ENCODE measurements at places on chromosomes 4 and X.

- DNase-seq = no peak
Observed at GRCh38 chrX:122501652-122502051, 682.4 kb upstream of the GRIA3 start.

GRCh38 chr4:1360423-1361283 is 13.6 kb downstream of the UVSSA start:
- no peak for DNase-seq

- no peak for DNase-seq
Observed at GRCh38 chr4:7772711-7773385, 166.8 kb downstream of the AFAP1 start.

DNA sequence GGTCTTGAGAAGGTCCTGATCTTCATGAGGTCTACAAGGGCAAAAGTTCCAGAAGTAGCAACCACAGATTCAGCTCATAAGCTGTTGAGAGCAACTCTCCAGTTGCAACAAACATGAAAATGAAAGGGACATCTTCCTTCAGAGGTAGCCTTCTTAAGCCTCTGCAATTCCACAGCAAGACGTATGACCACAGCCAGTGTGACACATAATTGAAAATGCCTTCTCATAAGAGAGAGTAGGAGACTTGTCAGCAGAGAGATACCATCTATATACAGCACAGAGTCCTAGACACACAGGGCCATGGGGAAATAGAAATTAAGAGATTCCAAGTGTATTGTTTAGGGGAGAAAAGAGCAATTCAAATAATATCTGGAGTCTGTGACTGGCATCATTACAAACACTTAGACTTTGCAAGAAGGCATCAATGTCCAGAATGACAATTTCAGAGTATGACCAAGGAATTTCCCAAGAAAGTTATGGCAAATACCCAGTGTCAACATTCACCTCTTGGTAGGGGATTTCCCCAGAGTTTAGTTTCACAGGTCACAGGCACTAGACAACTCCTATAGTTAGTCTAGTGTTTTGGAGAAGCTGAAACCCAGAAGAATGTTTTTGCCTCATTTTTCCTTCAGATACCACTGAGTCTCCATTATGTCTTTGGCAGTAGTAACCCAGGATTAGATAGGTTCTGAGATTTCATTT is 340.3 kb downstream of the ZNF674 start:
- no peak for DNase-seq

GRCh38 chr4:158688813-158689212 is 16.7 kb downstream of the ETFDH start:
- no peak for DNase-seq

GRCh38 chr4:121632636-121633035 is 64.1 kb downstream of the ANXA5 start:
- DNase-seq = no peak

DNA sequence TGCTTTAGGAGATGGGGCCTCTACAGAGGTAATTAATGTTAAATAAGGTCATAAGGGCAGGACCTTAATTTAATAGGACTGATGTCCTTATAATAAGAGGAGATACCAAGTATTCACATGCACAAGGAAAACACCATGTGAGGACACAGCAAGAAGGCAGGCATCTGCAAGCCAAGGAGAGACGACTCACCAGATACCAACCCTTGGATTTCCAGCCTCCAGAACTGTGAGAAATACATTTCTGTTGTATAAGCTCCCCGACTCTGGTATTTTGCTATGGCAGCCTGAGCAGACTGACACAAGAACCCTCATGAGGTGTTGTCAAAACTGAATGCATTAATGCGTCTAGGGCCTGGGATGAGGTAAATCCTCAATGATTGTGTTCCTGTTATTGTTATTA is 56.2 kb upstream of the MAPK10 start:
- no peak for DNase-seq

DNA sequence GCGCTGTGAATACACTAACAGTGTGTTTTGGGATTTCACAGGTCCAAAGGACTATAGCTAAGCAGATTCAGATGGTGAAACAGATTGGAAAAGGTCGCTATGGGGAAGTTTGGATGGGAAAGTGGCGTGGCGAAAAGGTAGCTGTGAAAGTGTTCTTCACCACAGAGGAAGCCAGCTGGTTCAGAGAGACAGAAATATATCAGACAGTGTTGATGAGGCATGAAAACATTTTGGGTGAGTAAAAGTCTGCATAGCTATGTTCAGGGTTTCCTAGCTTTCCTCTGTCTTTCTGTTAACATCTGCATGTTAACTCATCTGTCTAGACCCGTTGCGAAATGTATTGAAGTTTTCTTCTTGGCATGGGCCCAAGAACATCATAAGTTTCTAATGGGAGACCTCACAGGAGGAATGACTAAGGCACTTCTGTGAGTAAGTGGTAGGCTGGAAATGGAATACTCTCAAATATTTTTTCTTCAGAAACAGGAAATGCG is 372.1 kb downstream of the BMPR1B start:
- no peak for DNase-seq

DNA sequence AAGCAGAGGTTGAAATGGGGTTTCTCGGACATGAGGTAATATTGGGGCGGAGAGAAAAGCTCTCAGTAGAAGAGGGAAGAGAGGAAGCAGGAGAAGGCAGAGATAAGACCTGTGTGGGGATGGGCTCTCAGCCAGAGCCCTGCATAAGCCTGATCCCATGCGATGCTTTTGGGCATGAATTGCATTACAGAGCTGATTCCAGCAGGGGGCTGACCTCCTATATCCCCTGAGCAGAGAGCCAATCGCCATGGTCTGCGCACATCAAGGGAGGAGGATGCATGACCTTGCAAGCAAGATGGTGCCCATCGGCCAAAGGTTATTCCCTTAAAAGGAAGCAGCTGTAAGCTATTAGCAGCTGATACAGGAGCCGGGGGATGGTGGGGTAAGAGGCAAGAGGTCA is 7.6 kb downstream of the ANOS1 start:
- DNase-seq = no peak

DNA sequence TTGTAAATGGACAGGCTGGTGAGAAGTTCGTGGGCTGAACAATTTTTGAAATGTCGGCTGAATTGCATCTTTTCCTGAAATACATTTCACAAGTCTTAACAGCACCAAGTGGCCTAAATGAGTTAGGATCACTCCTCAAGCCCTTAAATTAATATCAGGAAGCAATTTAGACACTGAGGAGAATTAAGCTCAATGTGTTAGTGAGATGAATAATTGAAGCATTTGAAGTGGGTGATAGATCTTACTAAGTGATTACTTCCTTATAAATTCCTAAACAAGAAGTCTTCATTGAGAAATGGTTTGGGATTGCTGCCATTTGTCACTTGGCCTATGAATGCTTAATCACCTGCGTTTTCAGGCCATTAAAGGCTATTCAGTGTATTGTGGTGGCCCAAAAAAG is 116.8 kb downstream of the NAA11 start:
- no peak for DNase-seq

DNA sequence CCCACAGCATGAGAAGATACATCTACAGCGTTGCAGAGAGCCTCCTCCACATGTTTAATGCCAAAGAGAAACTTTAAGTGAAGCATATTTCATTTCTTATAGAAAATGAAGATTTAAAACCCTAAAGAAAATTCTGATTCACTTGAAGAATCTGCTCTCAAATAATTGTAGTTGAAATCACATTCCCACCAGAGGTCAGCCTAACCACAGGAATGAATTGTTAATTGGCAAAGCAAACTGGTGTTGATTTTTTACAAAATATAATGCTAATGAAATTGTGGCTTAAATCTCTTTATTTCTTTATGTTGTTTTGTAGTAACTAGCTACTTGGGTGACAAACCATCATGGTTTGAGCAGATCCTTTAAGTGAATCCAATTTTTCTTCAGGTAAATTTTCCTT is 31.1 kb upstream of the WDR17 start:
- DNase-seq = no peak
